ENCODE measurements at places on chromosomes 4 and X.

DNA sequence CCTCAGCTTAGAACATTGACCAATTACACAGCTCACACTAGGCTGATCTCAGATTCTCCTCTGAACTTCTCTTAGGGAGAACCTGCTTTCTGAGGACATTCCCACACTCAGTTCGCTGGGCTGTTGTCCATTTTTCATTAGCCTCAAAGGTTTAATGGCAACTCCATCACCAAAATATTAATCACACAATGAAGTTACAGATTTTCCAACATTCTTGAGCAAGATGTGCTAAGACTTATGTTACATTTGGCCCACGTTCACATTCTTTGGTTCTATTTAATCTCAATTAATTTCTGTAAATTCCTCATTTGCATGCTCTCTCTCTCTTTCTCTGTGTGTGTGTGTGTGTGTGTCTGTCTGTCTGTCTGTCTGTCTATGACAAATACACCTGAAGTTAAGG lies 82.3 kb upstream of the EDNRA start:
- no peak for DNase-seq

DNA sequence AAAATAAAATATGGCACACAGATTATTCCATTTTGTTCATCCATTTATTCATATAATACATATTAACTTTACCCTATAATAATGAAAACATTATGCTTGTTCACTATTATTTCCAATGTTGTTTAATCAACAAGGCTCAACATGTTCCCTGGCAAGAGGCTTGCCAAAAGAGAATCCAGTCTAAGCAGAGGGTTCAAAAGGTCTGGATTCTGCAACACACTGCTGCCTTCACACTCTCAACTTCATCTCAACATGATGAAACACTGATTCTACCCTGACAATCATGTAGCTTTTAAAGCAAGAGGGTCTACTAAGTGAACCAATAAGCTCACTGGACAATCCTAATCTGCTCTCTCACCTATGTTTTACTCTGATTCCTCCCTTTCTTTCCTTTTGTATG lies 101.1 kb downstream of the MID1 start:
- no peak for DNase-seq

DNA sequence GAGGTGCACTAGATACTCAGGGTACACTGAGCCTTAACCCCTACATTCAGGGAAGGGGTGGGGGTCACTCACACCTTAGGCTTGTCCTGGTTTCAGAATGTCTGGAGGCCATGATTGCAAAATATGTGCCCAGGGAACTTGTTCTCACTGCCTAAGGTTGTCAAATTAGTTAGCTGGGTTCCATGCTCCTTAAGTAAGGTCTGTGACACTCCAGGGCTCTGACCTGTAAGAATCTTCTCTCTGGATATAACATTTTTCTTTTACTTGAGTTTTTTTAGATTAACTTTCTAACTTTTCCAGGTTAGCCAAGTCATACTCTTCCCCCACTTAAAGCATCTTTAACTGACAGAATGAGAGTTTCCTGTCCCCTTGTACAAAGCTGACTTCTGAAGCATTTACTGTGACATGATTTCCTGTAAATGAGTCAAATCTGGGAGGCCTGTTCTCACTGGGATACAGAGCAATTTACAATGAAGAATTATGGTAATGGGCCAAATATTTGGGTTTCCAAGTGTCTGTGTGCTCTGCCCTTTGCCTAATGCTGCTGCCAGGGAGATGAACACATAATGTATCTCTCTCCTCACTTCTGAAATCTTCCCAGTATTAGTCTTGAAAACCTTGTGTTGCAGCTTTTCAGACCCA lies 101.7 kb downstream of the GATB start:
- DNase-seq: no peak

- no peak for DNase-seq
These were observed 15.0 kb upstream of the ENAM start for GRCh38 chr4:70613306-70614183.

DNA sequence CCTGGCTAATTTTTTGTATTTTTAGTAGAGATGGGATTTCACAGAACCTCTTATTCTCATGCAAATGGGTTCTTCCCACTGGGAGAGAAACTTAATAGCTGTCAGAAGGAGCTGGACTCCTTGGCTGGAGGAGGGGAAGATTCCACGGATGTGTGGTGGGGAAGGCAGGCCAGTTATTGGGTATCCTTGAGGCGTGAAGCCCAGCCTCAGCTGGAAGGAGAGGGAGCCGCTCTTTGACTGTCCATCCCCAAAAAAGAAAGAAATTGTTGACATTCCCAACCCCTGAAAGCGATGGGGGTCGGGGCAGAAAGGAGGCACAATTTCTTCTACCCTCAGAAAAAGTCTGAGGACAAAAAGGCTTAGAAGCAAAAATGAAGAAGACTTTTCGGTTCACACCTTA lies 983.1 kb upstream of the PABPC4L start:
- no peak for DNase-seq

- peak; percentile 45 for DNase-seq
These were observed 831.5 kb downstream of the STIM2 start for GRCh38 chr4:27692158-27692557.

DNA sequence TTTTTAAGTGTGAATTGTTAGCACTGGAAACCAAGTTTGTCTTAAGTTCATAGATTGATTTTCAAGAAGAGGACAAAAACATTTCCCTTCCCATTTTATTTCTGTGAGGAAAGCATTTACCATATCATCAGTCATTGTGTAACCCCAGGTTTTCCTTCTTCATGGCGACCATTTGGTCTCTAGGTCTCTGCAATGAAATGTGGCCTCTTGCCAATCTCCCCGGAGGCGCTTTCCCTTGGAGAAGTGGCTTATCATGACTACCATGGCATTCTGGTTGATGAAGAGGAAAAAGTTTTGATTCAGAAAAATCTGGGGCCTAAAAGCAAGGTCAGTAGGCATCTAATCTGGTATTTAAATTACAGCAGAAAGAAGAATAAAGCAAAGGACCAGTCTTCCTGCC lies 54.4 kb downstream of the ADD1 start:
- no peak for DNase-seq

DNA sequence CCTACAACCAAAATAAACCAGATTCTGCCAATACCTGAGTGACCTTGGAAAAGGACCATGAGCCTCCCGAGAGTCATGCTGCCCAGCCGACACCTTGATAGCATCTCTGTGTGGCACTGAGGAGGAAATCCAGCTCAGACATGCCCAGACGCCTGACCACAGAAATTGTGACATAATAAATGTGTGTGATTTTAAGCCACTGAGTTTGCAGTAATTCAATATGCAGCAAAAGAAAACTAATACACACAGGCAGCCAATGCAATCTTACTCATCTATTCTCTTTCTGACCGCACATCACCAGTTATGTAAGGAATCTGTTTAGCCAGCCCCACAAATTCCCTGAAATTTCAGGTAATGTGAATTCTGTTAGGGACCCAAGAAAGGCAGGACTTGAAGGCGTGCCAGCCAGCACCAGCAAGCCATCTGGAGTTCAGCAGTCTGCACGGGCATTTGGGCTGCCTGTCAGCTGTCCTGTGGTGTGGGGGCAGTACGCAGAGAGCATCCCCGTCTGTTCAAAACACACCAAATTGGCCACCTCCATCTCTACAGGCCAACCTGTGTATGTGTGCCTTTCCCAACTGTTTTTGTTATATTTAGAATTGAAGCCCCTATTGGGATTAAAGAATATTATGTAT lies 176.4 kb downstream of the NLGN4X start:
- DNase-seq: no peak

DNA sequence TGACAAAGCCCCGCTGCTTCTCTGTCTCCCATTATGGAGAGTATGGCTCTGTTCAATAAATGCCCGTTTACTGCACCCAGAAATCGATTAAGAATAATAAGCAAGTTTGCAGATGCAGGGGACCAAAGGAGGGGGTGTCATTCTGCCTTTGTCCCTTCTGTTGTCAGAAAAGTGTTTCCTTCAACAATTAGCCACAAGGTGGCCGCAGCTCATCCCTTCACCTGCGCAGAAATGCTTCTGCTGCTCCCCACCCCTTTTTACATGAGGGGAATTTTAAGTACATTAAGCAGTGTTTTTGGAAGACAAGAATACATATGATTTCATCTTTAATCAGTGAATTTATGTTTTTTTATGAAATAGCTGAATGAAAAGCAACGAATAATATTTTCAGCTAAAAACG lies 175.6 kb upstream of the ARX start:
- DNase-seq: no peak

- peak; percentile 72 for DNase-seq
These were observed 214.2 kb downstream of the RELL1 start for GRCh38 chr4:37471971-37472370.

DNA sequence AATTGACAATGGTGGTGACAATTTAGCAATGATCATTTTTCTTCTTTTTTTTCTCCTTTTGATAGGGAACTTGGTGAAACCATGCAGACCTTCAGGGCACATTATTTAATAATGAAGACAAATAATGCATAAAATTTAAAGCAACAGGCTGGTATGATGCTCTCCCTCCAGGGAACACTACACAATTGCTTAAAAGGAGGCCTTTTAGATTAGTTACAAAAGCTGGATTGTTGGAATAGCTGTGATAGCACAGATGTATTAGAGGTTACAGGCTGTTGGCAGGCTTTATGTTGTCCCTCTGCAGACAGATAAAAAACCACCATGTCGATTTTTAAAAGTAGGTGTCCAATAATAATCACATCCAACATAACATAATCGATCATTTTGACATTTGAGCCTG lies 307.0 kb downstream of the ADGRL3 start:
- DNase-seq: no peak

- DNase-seq: no peak
These were observed 124.0 kb upstream of the POF1B start for GRCh38 chrX:85503258-85504158.

DNA sequence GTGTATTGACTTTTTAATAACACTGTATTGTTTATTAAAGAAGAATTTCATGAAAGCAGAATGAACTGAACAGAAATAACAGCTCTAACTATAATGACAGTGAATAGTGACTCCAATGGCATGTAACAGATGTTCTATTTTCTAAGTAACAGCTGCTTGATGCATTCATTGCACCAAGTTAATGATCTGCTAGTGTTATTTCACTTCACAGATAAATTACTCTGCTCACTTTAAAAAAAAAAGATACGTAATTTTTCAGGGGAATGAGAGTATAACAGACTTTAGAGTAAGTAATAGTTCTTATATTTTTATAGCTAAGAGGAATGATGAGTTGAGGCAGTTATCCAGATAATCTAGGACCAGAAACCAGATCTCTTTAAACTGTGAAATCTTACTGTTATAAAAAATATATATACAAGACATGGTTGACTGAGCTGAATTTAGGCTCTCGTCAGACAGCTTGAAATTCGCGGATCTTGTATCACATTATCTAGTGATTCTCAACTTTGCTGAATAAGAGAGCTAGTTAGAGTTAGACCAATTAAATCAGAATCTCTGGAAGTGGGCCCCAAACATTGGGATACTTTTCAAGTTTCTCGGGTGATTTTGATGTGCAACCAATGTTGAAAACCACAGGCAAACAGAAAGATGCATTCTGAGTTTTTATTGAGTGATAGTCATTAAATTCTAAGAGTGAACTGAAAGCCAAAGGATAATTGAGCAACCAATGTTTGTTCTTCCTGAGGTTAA lies 840.7 kb downstream of the DMD start:
- no peak for DNase-seq

- DNase-seq: no peak
These were observed 1.1 kb upstream of the EDNRA start for GRCh38 chr4:147479786-147480185.

DNA sequence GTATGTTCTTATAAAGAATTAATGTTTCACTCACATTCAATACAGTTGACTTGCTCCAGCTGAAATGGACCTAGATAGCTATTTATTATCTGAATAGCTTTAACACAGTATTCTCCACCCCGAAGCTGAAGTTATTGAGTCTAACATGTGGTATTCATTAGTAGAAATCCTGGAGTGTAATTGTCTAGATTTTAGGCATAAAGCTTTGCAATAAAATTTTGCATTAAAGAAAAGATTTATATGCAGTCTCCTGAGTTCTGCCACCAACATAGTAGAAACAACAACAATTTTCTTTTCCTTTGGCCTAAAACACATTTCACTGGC lies 90.2 kb upstream of the DCLK2 start:
- no peak for DNase-seq
